ENCODE measurements at places on chromosomes 5 and 9.

DNA sequence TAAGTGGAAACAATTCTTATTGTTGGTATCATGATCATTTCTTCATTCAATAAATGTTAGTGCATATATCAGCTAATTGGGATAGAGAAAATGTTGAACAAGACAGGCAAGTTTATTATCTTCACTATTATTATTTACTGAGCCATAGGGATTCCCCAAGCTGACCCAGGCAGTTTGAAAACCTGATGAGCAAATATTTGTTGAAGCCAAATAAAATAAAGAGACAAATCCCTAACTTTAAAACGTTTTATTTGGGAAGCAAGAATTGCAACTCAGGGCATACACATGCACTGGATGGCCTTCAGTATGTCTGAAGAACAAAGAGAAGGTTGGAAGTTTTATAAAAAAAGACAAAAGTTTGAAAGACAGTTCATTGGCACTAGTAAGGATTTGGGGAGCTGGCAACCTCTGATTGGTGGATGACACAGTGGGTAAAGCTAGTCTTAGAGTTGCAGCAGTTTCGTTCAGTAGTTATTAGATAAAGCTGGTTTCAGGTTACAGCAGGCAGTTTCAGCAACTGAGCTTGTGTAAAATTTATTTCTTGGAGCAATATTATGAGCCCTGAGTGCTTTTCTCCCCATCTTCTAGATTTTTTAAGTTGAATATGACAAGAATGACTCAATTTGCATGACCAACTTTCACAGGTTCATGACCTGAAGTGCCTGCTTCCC lies 44.7 kb upstream of the PRLR start:
- DNase-seq = no peak

- no peak for DNase-seq
Observed at GRCh38 chr9:34985311-34985899, 4.1 kb upstream of the DNAJB5 start.

DNA sequence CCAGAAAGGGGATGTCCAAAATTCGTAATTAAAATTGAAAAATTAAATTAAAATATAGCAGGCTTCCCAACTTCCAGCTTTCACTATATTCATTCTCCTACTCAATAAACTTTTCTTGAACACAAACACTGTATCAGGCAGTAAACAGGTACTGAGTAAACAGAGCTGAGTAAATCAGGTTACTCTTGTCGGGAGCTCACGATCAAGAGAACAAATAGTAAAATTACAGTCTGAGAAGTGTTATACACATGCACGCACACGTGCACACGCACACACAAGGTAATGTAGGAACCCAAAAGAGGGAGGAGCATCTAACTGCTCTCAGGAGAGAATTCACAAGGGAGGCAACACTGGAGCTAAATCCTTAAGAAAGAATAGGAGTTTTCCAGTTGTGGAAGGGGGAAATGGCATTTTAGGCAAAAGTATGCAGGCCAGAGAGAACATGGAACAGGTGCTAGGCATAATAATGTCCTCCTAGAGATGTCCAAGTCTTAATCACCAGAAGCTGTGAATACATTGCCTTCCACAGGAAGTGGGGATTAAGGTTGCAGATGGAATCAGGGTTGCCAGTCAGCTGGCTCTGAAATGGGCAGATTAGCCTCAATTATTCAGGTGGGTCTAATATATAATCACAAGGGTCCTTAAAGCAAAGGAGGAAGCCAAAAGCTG lies 598.8 kb upstream of the BRINP1 start:
- no peak for DNase-seq

DNA sequence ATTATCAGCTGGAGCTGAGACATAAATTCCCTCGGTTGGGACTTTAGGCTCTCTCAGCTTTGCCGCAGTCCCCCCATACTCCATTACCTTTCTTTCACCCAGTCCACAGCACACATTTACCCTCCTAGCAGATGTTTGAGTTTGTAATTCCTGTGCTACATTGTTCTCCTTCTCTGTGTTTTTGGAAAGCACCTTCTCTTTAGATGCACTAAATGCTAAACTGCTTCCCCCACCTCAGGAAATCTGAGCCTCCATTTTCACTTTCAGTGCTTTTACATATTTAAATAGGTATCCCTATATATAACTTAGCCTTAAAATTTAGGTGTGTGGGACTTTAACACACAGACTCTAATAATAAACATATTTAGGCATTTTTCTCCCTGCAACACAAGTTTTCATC lies 356.9 kb downstream of the NFIB start:
- no peak for DNase-seq

DNA sequence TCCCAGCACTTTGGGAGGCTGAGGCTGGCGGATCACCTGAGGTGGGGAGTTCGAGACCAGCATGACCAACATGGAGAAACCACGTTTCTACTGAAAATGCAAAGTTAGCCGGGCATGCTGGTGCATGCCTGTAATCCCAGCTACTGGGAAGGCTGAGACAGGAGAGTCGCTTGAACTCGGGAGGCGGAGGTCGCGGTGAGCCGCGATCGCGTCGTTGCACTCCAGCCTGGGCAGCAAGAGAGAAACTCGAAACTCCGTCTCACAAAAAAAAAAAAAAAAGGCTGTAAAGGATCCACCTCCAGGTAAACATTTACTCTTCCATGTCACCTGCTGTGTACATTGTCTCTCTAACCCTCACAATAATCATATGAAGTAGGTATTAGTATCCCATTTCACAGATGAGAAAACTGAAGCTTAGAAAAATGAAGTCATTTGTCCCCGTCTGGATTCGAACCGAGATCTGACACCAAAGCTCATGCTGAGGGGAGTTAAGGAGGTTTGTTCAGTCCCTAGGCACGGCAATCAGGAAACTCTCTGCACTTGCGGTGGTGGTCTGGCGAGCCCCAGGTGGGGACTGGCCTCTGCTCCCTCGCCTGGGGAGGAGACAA lies 494 bp upstream of the DOCK2 start:
- DNase-seq = no peak

- no peak for DNase-seq
Observed at GRCh38 chr5:68555907-68556681, 340.5 kb downstream of the PIK3R1 start.

GRCh38 chr9:4062966-4063365 lies 236.9 kb downstream of the GLIS3 start:
- DNase-seq = no peak

DNA sequence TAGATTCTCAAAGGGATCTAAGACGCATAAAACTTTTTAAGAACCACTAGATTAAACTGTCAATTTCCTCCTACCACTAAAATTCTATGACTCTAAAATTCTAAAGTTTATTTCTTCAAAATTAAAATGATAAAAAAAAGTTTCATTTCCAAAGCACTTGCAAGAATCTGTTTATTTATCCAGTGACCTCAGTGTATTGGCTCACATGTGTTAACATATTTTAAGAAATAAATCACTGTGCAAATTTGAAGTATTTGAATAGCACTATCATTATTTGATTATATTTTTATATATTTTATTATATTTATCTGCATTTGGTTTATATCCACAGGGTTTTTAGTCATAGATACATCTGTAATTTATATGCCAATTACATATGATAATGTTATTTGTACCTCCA lies 62.2 kb upstream of the SLC12A2 start:
- DNase-seq = no peak

GRCh38 chr5:107526-107925 lies 15.6 kb downstream of the PLEKHG4B start:
- DNase-seq = no peak

Measured in NCI-H187 treated with DMSO at 0.1 percent for 48 hours (cell line).